ENCODE measurements at places on chromosomes 2 and 18.

GRCh38 chr2:180980943-180981911 lies 822 bp downstream of the UBE2E3 start:
- DNase-seq = no peak
- no peaks in the 10 kb centered on the region for H3K27me3 ChIP-seq
- no peak overlapping the region for H3K27ac ChIP-seq
- H3K4me1 ChIP-seq = no peaks in the 10 kb centered on the region

GRCh38 chr2:6826081-6826913 lies 39.4 kb downstream of the CMPK2 start:
- no peak for DNase-seq
- no peak overlapping the region for H3K4me3 ChIP-seq
- H3K27me3 ChIP-seq = no peaks in the 10 kb centered on the region
- no peak overlapping the region for H3K27ac ChIP-seq

DNA sequence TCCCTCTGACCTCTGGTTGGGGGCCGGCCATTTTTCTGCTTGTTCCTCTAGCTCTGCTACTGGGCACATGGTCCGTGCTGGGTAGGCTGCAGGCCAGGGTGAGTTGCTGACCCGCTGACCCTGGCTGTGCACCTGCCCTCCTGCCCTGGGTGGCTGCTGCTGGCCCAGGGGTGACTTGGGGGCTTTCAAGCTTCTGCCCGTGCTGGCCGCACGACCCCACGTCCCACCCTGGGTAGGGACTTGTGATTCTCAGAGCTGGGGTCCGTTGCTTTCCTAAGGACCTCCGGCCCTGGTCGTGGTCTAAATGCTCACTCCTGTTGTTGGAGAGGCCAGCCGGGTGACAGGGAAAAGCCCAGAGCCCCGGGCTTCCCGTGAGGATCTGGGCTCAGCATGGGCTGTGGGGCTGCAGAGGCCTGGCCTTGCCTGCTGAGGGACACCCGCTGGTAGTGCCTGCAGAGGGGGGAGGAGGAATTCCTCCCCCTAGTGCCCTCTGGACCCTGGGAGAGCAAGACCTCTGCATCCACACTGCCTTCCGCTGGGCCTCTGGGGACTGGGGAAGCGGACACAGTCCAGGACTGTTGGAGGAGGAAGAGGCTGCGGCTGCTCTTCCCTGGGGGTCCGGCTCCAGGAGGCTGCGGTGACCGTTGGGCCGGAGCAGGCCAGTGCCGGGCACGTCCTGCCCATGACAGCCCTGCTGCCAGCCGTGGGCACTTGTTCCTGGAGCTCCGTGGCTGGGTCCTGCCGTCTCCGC lies 6.3 kb upstream of the GAL3ST2 start:
- peaks cover 3% of the 10 kb centered on the region for H3K4me1 ChIP-seq
- H3K36me3 ChIP-seq = no peaks in the 10 kb centered on the region
- H3K27ac ChIP-seq = no peak overlapping the region
- no peak for DNase-seq
- no peaks in the 10 kb centered on the region for H3K27me3 ChIP-seq

- H3K27me3 ChIP-seq = no peaks in the 10 kb centered on the region
- H3K4me1 ChIP-seq = no peaks in the 10 kb centered on the region
- no peaks in the 10 kb centered on the region for H3K36me3 ChIP-seq
- no peak for DNase-seq
Measured at GRCh38 chr18:51089691-51090090, 59.7 kb downstream of the SMAD4 start.

GRCh38 chr2:205245652-205246051 lies 436.6 kb upstream of the NRP2 start:
- no peaks in the 10 kb centered on the region for H3K27me3 ChIP-seq
- no peaks in the 10 kb centered on the region for H3K36me3 ChIP-seq
- H3K27ac ChIP-seq = no peak overlapping the region

DNA sequence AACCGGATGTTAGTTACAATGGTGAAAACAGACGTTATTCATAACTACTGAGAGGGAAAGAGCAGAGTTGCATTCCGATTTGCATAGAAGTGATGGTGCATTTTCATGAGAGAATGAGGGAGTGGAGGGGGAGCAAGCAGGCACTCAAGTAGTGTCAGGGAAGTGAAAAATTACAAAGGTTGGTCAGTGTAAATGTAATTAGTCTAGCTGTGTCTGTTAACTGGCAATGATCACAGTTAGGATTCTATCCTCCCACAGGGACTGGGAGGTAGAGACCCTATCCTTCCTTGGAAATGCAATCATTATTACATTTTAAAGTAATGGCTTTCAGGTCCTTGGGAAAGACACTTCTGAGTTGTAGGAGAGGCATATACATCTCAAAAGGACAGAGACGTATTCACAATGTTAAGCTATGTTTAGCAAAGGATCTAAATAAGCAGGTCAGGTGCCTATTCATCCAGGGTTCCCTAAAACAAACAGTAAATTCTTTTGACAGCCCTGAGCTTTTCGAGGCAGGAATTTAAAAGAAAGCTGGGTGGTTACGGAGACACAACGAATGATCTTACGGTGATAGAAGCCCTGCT lies 1671.8 kb upstream of the DDX18 start:
- H3K27me3 ChIP-seq = peaks cover 40% of the 10 kb centered on the region
- no peak overlapping the region for H3K4me3 ChIP-seq
- 0 out of 2 replicates have a peak, but pooled peaks cover 1% of the 10 kb centered on the region for H3K4me1 ChIP-seq
- H3K36me3 ChIP-seq = no peaks in the 10 kb centered on the region
